ENCODE measurements at places on chromosomes 4 and X. TPM values are rescaled to one million over a fixed set of nuclear protein-coding genes. Genes with fewer than 3 reads are reported as not detected.
A peak's percentile ranks its signal among the peaks of the same experiment; 100 is the strongest.

DNA sequence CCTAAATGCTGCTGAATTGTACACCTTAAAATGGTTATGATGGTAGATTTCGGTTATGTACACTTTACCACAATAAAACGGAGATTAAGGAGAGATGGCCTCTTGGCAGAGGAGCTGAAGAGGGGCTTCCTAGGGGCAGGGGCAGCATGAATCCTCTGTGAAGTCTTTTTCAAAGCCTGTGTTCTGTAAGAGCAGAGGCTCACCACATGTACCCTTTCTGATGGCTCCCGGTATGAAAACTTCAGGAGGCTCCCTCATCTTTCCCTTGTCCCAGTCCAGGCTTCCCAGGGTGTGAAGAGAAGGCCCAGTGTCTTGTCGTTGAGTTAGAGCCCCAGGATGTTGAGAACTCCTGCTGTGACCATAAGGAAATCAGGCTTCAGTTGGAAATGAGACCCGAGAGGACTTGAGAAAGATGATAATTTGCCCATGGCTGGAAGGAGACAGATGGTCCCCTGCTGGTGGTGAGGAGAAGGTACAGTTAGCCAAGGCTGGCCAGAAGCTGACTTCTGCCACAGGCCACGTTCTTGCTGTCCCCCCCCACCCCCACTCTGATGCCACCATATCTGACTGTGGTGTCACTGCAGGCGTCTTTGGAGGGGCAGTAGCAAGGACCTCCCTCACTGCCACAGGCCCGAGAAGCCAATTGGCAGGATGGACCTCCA, 31.8 kb upstream of the MTM1 start:
- no peak for DNase-seq
- H3K36me3 ChIP-seq, result no peaks in the 10 kb centered on the region
- H3K4me1 ChIP-seq, result peaks cover 6% of the 10 kb centered on the region
- H3K4me3 ChIP-seq, result no peak overlapping the region

GRCh38 chrX:116272861-116273260, 102.3 kb downstream of the AGTR2 start:
- DNase-seq, result no peak
- H3K4me3 ChIP-seq, result no peak overlapping the region
- H3K4me1 ChIP-seq, result no peaks in the 10 kb centered on the region
- no peaks in the 10 kb centered on the region for H3K27me3 ChIP-seq

- DNase-seq, result no peak
- H3K36me3 ChIP-seq, result no peaks in the 10 kb centered on the region
- no peaks in the 10 kb centered on the region for H3K4me1 ChIP-seq
Observed at GRCh38 chrX:142884881-142885280, 140.8 kb upstream of the SPANXN4 start.

- H3K4me3 ChIP-seq, result no peak overlapping the region
- no peaks in the 10 kb centered on the region for H3K27me3 ChIP-seq
- no peak overlapping the region for H3K27ac ChIP-seq
- no peak for DNase-seq
- H3K4me1 ChIP-seq, result no peaks in the 10 kb centered on the region
- H3K36me3 ChIP-seq, result no peaks in the 10 kb centered on the region
Observed at GRCh38 chr4:117941611-117942010, 92.7 kb upstream of the NDST3 start.

GRCh38 chrX:1391707-1392375, at the start of gene SLC25A6:
Gene SLC25A6, minus strand, starts transcription at chrX:1392113. Its CDS starts 104 bp downstream, at chrX:1392009.
- H3K4me1 ChIP-seq, result peaks cover 37% of the 10 kb centered on the region
- peak; percentile 95 for DNase-seq
- H3K4me3 ChIP-seq, result peak within 1 kb of the TSS; percentile 99
- peak within 1 kb of the TSS; percentile 96 for H3K27ac ChIP-seq
- H3K36me3 ChIP-seq, result peaks cover 64% of the 10 kb centered on the region

- no peak for DNase-seq
- H3K27me3 ChIP-seq, result no peaks in the 10 kb centered on the region
- no peaks in the 10 kb centered on the region for H3K36me3 ChIP-seq
Observed at GRCh38 chr4:27916452-27917184, 1056.0 kb downstream of the STIM2 start.

GRCh38 chr4:10521424-10521823, 64.2 kb upstream of the ZNF518B start:
- no peaks in the 10 kb centered on the region for H3K4me1 ChIP-seq
- H3K27me3 ChIP-seq, result no peaks in the 10 kb centered on the region
- no peak for DNase-seq
- no peaks in the 10 kb centered on the region for H3K36me3 ChIP-seq
- H3K4me3 ChIP-seq, result no peak overlapping the region
- H3K27ac ChIP-seq, result no peak overlapping the region

- H3K4me1 ChIP-seq, result no peaks in the 10 kb centered on the region
- no peak overlapping the region for H3K27ac ChIP-seq
- no peak for DNase-seq
- no peaks in the 10 kb centered on the region for H3K36me3 ChIP-seq
Observed at GRCh38 chrX:75625232-75625631, 102.4 kb upstream of the ZDHHC15 start.

GRCh38 chr4:20354120-20354519, 102.4 kb downstream of the SLIT2 start:
- no peak for DNase-seq
- H3K4me1 ChIP-seq, result no peaks in the 10 kb centered on the region
- no peak overlapping the region for H3K27ac ChIP-seq
- no peaks in the 10 kb centered on the region for H3K36me3 ChIP-seq

DNA sequence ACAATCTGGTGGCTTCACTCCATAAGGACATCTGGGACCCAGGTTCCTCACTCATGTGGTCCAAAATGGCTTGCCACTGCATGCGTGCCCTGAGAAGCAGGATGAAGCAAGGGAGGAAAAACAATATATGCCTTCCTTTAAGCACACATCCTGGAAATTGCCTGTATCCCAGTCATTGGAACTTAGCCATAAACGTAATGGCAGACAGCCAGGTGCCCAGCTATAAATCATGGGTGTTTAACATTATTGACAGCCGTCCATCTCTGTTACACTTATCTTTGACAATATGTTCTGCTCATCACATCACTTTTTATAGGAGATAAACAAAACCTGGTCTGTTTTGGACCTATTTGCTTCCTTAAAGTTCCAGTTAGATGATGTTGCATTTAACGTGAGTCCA, 181.0 kb downstream of the AASDH start:
- no peaks in the 10 kb centered on the region for H3K4me1 ChIP-seq
- no peaks in the 10 kb centered on the region for H3K27me3 ChIP-seq
- no peak overlapping the region for H3K27ac ChIP-seq
- H3K36me3 ChIP-seq, result peaks cover 2% of the 10 kb centered on the region

GRCh38 chr4:150862829-150863228, 152.3 kb downstream of the LRBA start:
- H3K36me3 ChIP-seq, result no peaks in the 10 kb centered on the region
- no peak for DNase-seq
- H3K27me3 ChIP-seq, result no peaks in the 10 kb centered on the region
- no peak overlapping the region for H3K4me3 ChIP-seq
- H3K27ac ChIP-seq, result no peak overlapping the region
- H3K4me1 ChIP-seq, result no peaks in the 10 kb centered on the region

- no peaks in the 10 kb centered on the region for H3K4me1 ChIP-seq
- DNase-seq, result no peak
- no peaks in the 10 kb centered on the region for H3K36me3 ChIP-seq
- no peak overlapping the region for H3K27ac ChIP-seq
Observed at GRCh38 chr4:33512397-33512796, 2731.9 kb downstream of the ARAP2 start.

DNA sequence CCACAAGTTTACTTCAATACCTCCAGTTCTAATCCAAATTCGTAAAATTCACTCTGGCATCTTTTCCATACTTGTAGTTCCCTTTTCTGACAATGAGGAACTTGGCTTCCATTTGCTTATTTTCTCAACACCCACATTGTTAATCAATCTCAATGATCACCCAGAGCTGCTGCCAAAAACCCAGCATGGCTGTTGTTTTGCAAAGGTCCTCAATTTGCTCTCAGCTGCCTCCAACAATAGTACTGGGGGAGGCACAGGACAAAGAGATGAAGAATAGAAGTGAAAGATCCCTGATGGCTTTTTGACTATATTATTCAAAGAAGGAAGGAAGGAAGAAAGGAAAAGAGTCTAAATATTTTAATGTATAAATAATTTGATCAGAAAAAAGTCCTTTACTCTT, 847.8 kb downstream of the RAPGEF2 start:
- no peaks in the 10 kb centered on the region for H3K36me3 ChIP-seq
- no peak overlapping the region for H3K27ac ChIP-seq

DNA sequence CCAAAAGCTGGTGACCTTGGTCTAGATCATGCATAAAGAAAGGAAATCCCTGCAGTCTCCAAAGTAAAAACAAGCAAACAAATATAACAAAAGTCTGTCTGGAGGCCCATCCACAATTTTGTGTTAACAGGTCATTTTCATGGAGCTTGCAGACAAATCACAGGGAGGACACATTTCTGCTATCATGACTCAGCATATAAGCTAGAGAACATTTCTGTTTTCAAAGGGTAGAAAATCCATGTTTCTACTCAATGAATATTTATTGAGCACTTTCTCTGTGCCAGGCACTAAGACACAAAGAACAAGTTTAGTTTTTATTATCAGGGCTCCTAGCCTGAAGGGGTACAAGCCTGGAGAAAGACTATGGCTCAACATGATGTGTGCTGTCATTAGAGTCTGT, 71.1 kb downstream of the PARM1 start:
- H3K36me3 ChIP-seq, result no peaks in the 10 kb centered on the region
- H3K4me1 ChIP-seq, result peaks cover 4% of the 10 kb centered on the region
- H3K27ac ChIP-seq, result no peak overlapping the region
- no peak for DNase-seq

DNA sequence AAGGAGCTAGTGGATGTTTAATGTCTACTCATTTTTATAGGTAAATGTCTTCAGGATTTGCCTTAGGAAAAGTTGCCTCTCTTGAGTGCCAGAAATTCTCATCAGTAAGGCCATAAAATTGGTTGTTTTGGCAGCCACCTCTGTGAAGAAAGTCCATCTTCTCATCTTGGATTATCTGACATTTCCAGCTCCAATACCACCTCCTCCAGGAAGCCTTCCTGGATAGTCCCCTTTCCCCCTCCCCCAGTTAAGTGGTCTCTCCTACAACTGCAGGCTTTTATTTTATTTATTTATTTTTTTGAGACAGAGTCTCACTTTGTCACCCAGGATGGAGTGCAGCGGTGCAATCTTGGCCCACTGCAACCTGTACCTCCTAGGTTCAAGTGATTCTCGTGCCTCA, 87.1 kb downstream of the PPP2R2C start:
- DNase-seq, result no peak
- peaks cover under 1% of the 10 kb centered on the region for H3K36me3 ChIP-seq
- H3K4me3 ChIP-seq, result no peak overlapping the region
- no peak overlapping the region for H3K27ac ChIP-seq
- no peaks in the 10 kb centered on the region for H3K27me3 ChIP-seq

DNA sequence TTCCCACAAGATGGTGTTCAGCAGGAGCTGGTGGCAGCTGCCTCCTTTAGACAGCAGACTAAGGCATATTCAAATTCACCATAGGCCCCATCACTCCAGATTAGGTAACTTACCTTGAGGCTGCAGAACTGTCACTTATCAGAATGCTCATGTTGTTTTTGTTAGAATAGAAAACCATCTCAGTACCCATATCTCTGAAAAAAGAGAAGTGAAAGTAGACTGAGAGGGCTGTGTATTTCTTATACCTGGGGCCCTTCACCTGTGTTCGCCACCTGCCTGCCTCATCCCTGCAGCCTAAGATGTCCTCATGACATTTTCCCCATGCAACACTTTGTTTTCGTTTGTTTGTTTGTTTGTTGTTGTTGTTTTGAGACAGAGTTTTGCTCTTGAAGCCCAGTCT, 32.9 kb upstream of the SPRY1 start:
- no peaks in the 10 kb centered on the region for H3K36me3 ChIP-seq
- no peaks in the 10 kb centered on the region for H3K27me3 ChIP-seq
- no peaks in the 10 kb centered on the region for H3K4me1 ChIP-seq

DNA sequence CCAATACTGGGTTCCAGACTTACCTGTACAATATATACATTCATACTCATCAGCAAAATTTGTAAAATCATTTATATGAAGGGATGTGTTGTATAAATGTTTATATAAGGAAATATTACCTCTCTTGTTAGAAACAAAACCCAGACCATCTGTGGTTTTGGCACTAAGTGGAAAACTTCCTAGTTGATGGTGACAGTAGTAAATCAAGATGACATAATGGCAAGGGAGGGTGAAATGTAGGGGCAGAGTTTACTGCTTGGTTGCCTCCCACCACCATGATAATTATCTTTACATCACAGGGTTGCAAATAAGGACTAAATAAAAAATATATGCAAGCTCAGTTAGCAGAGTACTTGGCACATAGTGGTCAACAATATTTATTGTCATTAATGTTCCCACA, 365.3 kb upstream of the TEX13C start:
- no peak for DNase-seq
- H3K27me3 ChIP-seq, result no peaks in the 10 kb centered on the region
- H3K4me3 ChIP-seq, result no peak overlapping the region
- no peaks in the 10 kb centered on the region for H3K36me3 ChIP-seq
- no peak overlapping the region for H3K27ac ChIP-seq
- H3K4me1 ChIP-seq, result no peaks in the 10 kb centered on the region

Gene PKD2
- total RNA-seq, result 49.4 TPM

Gene SCRG1
- total RNA-seq, result 25.5 TPM

Gene ADH1B
- total RNA-seq, result 8.4 TPM

Gene TMSB15B
- total RNA-seq, result 20.1 TPM

Gene ZXDB
- total RNA-seq, result 16.2 TPM

Gene GABRB1
- total RNA-seq, result 49.1 TPM

Gene SORBS2
- 71.4 TPM for total RNA-seq

Gene CFAP47
- total RNA-seq, result 16.8 TPM

Gene ITIH6
- total RNA-seq, result 0.22 TPM

Measured in spinal cord (tissue), 10 donors.